ENCODE measurements at places on chromosomes 2 and 18.

GRCh38 chr2:27705851-27706622 lies 42.3 kb downstream of the SLC4A1AP start:
- no peak for DNase-seq

DNA sequence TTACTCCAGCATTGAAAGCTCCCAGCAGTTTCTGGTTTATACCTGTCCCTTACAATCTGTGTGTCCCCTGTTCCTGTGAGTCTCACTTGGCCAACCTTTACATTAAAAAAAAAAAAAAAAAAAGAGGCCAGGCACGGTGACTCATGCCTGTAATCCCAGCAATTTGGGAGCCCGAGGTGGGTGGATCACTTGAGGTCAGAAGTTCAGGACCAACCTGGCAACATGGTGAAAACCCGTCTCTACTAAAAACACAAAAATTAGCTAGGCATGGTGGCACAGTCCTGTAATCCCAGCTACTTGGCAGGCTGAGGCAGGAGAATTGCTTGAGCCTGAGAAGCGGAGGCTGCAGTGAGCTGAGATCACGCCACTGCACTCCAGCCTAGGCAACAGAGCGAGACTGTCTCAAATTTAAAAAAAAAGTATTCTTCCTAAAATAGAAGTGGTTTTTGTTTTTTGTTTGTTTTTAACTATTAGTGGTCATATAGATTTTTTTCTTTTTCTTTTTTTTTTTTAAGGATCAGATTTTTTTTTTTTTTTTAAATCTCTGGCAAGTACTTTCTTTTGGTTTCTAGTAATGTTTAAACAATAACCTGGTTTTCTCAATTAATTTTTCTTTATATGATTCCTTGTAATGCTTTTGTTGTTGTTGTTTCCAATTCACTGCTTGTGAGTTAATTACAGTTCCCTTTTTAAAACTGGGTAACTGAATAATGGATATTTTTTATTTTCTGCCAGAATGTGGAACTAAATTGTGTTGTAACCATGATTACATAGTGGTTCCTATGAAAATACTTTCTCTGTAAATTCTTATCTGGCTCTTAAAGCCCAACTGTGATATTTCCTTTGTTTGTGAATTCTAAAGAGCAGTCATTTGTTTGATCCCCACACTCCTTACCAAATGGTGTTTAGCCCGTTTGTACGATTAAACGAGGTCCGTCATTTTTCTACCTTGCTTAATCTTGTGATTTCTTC lies 116.8 kb downstream of the CTAGE1 start:
- no peak for DNase-seq

GRCh38 chr2:119435081-119435952 lies 3.7 kb downstream of the TMEM37 start:
- DNase-seq, result no peak

DNA sequence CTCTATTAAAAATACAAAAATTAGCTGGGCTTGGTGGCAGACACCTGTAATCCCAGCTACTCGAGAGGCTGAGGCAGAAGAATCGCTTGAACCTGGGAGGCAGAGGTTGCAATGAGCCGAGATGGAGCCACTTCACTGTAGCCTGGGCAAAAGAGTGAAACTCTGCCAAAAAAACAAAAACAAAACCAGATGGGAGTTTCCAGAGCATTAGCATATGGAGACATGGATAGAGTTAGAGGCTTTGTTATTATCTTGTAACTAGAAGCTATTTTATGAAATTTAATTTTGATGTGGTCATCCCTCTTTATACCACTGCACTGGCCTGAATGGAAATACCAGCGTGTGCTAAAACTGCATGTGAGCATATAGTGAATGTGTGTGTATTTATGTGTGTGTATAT lies 58.9 kb downstream of the TRAPPC8 start:
- no peak for DNase-seq

DNA sequence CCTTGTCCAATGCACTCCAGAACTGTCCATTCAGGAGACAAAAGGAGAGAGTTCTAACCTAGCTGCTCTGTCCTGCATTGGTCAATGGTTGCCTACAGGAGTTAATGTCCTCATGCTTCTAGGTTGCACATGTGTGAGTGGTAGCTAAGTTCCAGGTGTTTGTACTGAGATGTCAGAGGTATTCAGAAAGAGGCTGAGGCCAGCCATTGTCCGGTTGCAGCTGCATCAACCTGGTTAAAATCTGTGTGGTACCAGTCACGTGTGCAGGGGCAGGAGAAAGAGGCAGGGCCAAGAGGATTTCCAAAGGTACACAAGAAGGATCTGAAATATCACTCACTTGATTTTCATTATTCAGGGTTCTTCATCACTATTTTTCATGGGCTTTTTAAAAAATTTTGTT lies 70.8 kb downstream of the DTNA start:
- DNase-seq, result no peak

GRCh38 chr2:130387071-130387400 lies 31.2 kb downstream of the PTPN18 start:
- DNase-seq, result no peak

- DNase-seq, result no peak
These were observed 2025.6 kb upstream of the LRRTM1 start for GRCh38 chr2:82330155-82330554.

DNA sequence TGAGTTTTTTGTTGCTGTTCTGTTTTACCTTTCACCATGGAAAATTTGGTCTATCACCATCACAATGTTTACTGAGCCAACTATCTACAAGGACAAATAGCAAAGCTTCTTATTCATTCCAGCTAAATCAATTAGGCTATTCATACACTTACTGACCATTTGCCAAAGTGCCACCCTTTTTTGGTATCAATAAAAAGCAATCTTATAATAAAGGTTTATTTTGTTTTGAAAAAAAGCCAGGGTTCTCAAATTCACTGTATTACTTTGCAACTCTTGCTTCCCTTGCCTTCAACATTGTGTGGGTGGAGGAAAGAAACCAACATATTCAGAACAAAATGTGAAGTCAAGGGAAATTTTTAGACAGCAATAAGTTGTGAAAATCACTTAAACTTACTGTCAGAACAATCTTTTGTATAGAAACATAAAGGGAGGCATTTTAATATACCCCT lies 15.3 kb downstream of the PELI1 start:
- no peak for DNase-seq

- DNase-seq, result peak; percentile 3
These were observed 146.7 kb downstream of the MYO3B start for GRCh38 chr2:170324640-170325046.

DNA sequence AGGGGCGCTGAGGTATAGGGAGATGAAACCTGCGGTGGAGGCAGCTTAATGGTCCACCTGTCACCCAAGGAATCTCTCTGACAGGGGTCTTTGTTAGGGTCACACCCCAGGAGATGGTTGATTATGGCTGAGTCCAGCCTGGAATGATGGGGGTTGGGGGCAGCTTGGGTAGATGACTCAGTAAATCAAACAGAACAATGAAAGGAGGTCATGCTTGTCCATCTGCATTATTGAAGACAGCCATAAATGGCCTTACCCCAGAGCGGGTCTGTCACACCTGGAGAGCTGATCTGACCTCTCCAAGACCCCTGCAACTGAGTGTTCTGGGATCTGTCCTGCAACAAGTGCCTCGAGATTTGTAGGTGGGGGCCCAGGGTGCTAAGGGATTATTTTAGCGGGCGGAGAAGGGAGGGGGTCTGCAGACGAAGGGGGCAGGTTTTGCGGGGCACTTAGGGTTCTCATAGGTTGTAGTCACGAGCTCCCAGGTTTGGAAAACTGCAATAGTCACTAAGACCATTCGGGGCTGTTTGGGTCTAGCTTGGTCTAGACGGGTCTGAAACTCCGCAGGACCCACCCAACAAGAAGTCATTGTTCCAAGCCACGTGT lies 771 bp upstream of the IGFBP2 start:
- no peak for DNase-seq

GRCh38 chr2:48092846-48093803 lies 186.8 kb upstream of the FBXO11 start:
- DNase-seq, result no peak

DNA sequence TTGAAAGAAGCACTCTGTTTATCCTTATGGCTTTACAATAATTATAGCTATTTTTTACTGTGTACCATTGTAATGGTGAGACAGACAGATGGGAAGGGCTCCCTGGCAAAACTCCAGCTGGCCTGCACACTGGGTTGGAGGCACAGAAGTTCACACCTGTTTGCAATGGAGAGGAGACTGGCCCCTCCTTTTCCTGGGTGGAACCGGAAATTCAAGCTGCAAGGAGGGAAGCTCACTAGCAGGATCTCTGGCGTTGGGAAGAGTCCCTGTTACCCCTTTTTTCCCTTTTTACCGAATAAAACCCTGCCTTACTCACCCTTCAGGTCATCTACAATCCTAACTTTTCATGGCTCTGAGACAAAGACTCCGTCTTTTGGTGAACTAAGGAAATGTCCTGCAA lies 100.3 kb upstream of the TFPI start:
- no peak for DNase-seq

DNA sequence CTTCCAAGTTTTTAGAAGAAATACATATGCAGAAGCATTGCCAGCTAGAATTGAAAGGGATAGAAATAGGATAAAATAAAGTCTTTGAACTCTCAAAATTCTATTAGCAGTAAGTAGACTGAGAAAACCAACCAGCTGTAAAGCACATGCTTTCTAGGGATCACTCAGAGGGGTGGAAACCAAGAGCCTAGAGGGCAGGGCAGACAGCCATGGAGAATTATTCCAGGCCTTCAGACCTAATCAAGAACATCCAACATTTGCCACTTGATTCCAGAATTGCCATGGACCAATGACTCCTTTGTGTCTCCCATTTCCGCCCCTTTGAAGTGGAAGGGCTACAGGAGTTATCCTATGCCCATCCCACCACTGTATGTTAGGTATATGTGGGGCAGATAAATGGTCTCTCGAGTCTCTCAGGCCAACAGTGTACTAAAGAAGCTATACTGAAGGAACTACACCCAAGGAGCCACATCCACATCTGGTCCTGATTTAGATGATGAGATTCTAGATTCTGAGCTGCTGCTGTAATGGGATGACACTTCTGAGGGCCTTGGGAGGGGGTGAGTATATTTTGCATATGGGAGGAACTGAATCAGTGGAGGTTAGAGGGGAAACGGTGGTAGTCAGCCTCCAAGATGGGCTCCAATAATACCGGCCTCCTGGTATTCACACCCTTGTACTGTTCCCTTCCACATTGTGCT lies 4.0 kb downstream of the FARSB start:
- DNase-seq, result no peak

DNA sequence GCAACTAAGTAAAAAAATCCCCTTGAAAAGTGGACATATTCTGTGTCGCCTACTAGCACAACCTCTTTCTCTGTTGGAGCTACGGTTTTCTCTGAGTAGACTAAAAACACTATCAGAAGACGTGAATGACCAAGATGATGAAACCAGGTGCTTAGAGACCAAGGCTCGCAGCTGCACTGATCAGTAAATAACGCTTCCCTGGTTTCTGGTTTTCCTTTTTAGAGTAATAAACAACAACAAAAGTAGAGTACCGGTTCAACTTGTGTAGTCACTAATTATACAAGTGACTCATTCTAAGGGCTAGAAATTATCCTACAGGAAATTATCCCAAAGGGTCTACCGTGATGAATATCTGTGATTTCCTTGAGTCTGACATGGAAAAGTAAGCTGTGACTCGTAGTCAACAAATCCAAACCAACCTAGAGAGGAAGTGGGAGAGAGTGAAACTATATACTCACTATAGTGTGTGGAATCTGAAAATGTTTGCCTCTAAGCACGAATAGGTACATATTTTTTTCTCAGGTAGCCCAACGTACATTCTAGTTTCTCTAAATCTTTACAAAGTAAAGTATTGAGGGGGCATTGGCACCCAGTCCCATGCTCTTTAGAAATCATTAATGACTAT lies 17.8 kb downstream of the RASGRP3 start:
- DNase-seq, result no peak

DNA sequence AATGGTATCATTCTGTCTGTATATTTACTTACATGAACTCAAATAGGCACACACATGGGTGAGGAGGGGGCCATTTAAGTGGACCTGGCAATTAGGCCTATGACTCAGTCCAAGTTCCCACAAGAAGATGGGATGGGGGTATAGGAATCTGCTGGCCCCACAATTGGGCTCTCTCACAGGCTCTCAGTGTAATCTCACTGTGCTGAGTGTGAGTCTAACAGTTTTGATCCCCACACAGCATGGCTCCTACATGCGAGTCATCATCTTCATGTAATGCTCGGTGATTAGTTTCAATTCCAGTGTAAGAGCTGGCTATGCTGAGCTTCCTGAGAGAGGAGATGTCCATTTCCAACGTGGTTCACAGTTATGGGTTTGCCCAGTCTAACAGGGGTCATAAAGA lies 114.0 kb downstream of the GATA6 start:
- DNase-seq, result no peak

DNA sequence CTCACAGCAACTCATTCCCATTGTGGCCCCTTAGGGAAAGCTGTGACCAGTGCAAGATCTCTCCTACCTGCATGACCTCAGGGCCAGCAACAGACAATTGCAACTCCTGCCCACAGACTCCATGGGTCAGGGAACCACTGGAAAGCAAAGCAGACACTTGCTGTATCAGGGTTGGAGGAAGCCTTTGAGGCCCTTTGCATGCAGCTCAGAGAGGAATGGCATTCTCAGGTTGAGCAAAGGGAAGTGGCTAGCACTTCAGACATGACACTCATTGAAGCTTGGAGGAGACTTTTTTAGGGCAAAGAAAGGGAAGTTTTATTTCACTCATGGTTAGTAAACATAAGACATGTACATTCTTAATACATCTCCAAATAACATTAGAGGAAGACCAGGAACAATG lies 22.1 kb downstream of the IL1F10 start:
- no peak for DNase-seq

GRCh38 chr2:227031379-227031778 lies 132.6 kb downstream of the COL4A4 start:
- DNase-seq, result no peak

DNA sequence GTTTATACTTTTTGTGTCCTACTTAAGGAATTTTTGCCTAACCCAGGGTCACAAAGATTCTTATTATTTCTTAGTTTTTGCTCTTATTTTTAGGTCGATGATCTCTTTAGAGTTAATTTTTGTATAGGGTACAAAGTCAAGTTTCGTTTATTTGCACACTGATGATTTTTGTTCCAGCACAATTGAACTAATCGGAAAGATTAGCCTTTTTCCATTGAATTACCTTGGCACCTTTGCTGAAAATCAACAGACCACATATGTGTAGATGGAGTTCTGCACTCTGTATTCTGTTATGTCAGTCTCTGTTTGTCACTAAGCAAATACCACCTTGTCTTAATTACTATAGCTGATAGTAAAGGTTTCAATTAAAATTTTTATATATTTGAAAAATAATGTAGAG lies 18.7 kb downstream of the EML4 start:
- no peak for DNase-seq

GRCh38 chr2:232146294-232146693 lies 184.8 kb downstream of the DIS3L2 start:
- no peak for DNase-seq

GRCh38 chr18:46429130-46429529 lies 227.9 kb downstream of the LOXHD1 start:
- DNase-seq, result no peak

DNA sequence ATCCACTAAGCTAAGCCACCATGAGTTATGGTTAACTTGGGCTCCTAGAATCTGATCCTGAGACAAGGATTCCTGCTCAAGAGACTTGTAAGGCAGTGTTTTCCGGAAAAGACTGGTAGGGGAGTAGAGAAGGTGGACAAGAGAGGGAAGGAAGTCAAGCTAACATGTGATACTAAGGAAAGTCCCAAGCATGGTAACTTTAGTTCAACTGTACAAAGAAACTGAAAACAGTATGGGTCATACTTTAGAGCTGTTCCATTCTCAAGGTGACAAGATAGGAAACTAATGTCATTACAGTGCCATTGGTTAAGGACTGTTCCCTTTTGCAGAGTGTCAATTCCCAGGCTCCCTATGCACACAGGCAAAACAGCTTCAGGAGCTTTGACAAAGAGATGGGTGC lies 5.8 kb downstream of the MYO5B start:
- no peak for DNase-seq

All from stimulated activated CD4-positive, alpha-beta T cell treated with anti-CD3 and anti-CD28 coated beads, Interleukin-4, amount 100 ng/mL, for 48 hours (primary cell).